ENCODE measurements at places on chromosomes 1 and 21. TPM values are rescaled to one million over a fixed set of nuclear protein-coding genes. Genes with fewer than 3 reads are reported as not detected.

DNA sequence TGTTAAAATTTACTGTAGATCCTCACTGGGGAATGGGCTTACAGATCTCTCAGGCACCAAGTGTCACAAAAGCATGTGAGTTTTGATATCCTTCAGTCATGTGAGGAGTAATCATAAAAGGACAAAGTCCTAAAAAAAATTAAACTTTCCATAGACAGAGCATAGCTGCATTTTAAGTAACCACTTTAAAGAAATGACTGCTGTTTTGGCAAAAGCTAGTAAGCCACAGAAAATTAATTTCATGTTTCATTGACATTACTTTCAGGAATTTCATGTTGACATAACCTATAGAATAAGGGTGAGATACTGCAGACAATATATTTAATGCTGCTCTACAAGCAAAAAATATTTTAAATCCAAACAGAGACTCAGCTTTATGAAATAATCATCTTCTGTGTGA, 156.3 kb downstream of the LYPLAL1 start:
- DNase-seq, result no peak

The CFAP45 gene
- 0.72 TPM for total RNA-seq

- DNase-seq, result no peak
Measured at GRCh38 chr1:172404121-172404520, 16.4 kb upstream of the C1orf105 start.

- no peak for DNase-seq
Measured at GRCh38 chr1:24351247-24351646, 32.1 kb downstream of the GRHL3 start.

The LCE3D gene
- total RNA-seq, result not detected

GRCh38 chr1:150164224-150164623, 14.5 kb downstream of the PLEKHO1 start:
- no peak for DNase-seq

DNA sequence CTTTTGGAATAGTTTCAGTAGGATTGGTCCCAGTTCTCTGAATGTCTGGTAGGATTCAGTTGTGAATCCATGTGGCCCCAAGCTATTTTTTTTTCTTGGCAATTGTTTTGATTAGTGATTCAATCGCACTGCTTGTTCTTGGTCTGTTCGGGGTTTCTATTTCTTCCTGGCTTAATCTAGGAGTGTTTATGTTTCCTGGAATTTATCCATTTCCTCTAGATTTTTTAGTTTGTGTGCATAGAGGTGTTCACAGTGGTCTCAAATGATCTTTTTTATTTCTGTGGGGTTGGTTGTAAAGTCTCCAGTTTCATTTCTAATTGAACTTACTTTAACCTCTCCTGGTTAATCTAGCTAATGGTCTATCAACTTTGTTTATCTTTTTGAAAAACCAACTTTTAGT, 117.6 kb downstream of the NME7 start:
- DNase-seq, result peak; percentile 22

- no peak for DNase-seq
Measured at GRCh38 chr21:34981791-34982190, 67.3 kb downstream of the RUNX1 start.

The ATF6 gene
- 17.6 TPM for total RNA-seq

The LZIC gene
- 19.0 TPM for total RNA-seq

DNA sequence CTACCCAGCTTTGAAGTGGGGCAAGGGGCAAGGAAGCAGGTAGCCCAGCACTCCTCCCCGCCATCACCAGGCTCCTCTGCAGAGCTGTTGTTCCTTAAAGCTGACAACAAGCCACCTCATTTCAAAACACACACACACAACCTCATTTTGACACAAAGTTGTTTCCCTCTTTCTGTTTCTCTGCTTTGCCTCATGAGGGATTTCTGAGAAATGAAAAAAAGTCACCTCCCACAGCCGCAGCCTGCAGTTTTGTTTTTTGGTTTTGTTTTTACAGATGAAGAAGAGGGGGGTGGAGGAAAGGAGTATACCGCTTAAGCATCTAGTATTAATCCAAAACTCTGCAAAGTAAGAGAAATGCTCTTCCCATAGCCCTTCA, 12.1 kb downstream of the MCL1 start:
- peak; percentile 40 for DNase-seq

GRCh38 chr1:26164861-26165842, 3.6 kb downstream of the C1orf232 start:
- peak; percentile 23 for DNase-seq

- DNase-seq, result no peak
Measured at GRCh38 chr21:35035116-35035515, 14.0 kb downstream of the RUNX1 start.

GRCh38 chr1:119987112-119987511, 82.3 kb downstream of the NOTCH2 start:
- peak; percentile 97 for DNase-seq

- peak; percentile 76 for DNase-seq
Measured at GRCh38 chr1:240499012-240499411, 112.9 kb downstream of the GREM2 start.

- DNase-seq, result no peak
Measured at GRCh38 chr1:220127076-220127475, 33.1 kb downstream of the IARS2 start.

The C1orf185 gene
- not detected for total RNA-seq

The CD1D gene
- total RNA-seq, result not detected

- no peak for DNase-seq
Measured at GRCh38 chr1:165915480-165915879, 88.1 kb downstream of the UCK2 start.

DNA sequence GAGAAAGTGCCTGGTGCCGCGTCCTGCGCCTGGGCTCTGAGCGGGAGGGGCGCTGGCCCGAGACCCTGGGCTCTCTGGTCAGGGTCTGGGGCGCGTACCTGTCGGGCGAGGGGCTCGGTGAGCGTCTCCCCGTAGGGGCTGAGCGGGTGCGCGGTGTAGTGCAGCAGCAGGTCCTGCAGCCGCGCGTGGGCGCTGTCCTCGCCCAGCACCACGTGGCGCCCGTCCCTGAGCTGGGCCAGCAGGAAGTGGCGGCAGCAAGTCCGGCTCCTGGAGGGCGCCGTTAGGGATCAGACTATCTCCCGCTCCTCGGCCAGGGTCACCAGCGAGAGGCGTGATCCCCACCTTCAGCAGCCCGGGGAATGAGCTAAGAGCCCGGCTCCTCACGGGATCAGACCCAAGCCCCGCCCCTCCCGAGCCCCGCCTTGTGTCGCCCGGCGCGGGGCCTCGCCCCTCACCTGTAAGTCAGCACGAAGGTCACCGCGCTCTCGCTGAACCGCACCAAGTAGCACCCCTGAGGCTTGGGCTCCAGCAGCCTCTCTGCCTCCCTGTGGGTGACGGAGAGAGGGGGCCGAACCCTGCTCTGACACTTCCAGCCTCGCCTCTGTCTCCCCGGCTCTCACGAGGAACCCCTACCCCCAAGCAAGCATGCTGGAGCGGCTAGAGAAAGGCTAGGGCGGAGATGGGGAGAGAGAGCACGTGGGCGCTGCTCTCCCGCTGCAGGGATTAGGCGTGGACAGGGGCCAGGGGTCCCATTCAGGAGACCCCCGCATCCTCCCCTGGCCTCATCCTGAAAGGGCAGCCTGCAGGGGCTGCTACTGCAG, 2.7 kb downstream of the SH2D2A start:
- peak; percentile 33 for DNase-seq

The PUSL1 gene
- total RNA-seq, result 10.9 TPM

The RRP15 gene
- 4.1 TPM for total RNA-seq

The PGLYRP4 gene
- not detected for total RNA-seq

The BLACAT1 gene
- under 0.01 TPM for total RNA-seq

- peak; percentile 62 for DNase-seq
Measured at GRCh38 chr1:10679496-10680220, 116.8 kb downstream of the CASZ1 start.

DNA sequence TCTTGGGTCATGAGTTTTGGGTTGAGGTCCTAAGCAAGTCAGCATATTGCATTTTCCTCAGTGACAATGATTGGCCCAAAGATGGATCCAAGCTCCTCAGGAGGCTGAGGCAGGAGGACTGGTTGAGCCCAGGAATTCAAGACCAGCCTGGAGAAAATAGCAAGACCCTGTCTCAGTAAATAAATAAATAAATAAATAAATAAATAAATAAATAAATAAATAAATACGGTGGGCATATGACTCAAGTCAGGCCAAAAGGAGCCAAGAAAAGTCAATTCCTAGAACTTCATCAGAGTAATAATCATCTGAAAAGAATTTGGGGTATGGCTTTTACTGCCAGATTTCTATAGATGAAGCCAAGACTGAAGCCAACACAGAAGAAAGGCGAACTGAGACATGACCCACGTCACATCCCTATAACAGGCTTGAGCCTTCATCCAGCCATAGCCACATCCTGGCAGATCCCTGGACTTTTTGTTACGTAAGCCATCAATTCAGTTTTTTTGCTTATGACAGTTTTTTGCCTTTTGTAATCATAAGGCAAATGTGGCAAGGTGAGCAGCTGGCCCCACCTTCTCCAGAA, 88.5 kb upstream of the NFASC start:
- peak; percentile 4 for DNase-seq

DNA sequence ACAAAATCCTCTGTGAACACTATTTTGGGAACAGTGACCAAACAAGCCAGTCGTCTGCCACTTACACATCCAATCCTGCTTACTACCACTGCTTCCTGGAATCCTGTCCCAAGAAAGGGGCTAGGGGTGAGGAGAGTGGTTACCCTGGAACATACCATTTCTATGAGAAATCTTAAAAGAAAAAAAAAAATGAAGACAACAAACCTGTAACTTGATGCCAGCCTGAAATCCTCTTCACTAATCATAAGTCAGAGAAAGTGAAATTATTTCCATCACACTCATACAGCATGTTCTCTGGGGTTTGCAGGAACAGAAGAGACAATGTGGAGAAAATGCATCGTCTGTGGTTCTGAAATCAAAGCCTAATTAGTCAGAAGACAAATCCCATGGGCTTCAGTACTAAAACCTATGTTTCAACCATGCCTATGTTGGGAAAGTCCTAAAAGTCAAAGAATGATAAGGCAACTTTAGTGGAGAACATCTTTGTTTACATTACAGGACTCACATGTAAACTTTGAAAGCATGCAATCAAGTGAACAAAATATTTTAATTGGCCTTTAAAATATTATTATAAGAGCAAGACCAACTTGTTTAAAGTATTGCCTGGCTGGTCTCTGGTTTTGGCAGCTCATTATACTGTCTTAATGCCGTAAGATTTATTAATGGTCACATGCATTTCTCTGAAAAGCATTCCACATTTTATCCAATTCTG, 220.7 kb downstream of the LTN1 start:
- DNase-seq, result peak; percentile 91

DNA sequence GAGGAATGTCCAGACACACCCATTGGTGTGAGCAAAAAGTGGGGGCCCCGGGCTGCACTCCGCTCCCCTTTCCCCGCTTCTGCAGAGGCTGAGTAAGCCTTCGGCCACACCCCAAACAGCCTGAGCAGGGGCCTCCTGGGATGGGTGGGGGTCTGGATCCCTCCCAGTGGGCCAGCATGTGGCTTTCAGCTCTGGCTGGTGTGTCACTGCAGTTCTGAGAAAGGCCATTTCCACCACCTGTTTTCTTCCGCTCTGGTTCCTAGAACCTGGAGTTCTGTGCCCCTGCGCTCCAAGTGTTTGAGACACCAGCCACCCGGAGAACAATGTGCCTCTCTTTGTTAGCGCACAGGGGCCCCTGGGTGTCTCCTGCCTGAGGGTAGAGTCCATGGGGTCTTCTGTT, 30.9 kb downstream of the SLC37A1 start:
- no peak for DNase-seq

GRCh38 chr1:247216261-247216660, 39.6 kb upstream of the VN1R5 start:
- DNase-seq, result no peak

The SFN gene
- 0.18 TPM for total RNA-seq

DNA sequence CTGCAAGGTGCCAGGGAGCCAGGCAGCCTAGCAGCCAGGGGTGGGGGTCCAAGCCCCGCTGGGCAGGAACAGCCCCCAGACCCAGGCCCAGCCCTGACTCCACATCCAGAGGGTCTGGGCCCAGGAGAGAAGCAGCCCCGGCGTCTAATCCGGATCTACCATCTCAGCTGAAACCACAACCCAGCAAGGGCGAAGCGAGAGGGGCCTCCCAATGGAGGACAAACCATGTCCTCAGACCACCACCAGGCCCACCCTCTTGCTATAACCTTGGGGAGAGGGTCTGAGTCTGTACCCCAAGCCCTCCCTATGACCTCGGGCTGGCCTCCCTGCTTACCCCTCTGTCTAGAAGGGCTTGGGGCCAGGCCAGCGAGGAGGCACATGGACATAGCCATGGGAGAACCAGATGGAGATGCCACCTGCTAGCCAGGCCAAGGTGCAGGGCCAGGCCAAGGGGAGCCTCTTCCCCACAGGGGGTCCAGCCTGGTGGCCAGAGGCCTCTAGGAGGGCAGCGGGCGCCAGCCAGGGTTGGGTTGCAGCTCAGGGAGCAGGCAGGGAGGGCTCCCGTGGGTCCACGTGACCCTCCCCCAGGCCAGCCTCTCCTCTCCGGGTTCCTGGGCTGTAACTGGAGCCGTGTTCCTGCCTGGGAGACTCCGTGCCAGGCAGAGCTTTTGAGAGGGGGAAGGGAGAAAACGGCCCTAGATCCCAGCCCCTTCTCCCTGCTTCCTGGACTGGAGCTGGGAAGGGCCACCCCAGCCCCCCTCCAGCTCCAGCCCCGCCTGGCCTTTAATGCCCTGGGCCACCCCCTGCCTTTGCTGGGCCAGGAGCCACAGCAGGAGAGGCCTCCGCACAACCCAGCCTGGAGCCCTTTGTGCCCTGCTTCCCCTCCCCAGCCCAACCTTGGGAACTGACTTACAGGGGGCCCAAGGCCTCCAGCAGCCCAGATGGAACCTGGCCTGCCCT, 2.5 kb downstream of the WNT9A start:
- DNase-seq, result no peak

DNA sequence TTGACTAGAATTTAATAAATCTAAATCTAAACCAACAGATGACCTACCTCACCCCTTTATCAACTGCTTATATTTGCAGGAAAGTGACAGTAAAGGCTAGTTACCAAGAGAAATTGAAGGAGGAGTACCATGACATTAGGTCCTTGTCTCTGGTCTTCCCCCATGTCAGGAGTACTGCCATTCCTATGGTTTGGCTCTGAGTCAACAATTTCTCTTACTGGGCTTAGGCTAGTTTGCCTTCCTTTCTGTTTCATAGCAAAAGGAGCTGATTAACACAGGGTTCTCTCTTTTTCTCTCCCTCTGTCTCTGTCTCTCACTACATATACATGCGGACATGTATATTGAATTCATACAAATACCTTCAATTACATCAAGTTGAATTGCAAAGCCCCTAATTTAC, 579.9 kb downstream of the DPYD start:
- DNase-seq, result peak; percentile 84

- DNase-seq, result no peak
Measured at GRCh38 chr1:19193004-19193403, 17.1 kb downstream of the UBR4 start.

The IGSF9 gene
- not detected for total RNA-seq
